Kidney capillary endothelial cell (primary cell): ENCODE measurements at places on chromosomes 16 and 17.

- no peak for DNase-seq
Measured at GRCh38 chr16:15856901-15857698, at the start of gene MYH11. MYH11 (minus strand) TSS chr16:15857028; CDS start chr16:15838252, 18,776 bp downstream.

- no peak for DNase-seq
Measured at GRCh38 chr17:64160378-64160777, 30.4 kb upstream of the ERN1 start.

GRCh38 chr16:25005445-25006306, 9.5 kb downstream of the ARHGAP17 start:
- DNase-seq, result no peak

DNA sequence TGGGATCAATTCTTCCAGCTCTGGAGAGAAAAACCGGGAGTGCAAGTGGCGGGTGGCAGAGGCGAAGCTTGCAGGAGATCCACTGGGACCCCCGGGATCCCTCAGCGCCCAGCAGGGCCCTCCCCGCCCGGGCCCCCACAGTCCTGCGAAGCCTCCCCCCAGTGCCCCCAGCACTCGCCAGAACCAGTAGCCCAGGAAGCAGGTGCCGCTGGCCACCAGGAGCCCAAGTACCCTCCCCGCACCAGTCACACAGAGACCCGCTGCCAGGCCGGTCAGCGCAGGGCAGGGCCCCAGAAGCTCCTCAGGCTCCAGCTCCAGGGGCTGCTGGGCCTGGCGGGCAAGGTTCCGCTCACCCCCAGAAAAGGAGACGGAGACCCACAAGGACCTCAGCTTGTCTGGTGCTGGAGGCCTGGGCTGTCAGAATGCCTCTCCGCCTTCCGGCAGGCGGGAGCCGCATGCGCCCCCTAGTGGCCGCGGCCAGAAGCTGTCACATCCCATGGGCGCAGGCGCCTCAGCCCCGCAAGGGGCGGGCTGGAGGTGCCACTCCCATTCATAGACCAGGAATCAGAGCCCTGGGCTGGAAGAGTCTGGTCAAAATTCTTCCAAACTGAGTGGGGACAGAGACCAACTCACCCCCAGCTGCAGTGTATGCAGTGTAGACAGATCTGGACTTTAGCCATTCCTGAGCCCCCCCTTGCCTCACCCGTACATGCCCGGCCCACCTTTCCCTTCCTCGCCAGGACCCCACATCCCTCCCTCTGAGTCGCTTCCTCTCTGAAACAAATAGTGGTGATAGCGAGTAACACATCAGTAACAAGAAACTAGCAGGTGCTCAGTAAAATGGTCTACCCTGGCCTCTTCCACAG, 1002.3 kb downstream of the KCNJ18 start:
- no peak for DNase-seq

GRCh38 chr17:50916708-50917417, 50.7 kb upstream of the TOB1 start:
- DNase-seq, result no peak

DNA sequence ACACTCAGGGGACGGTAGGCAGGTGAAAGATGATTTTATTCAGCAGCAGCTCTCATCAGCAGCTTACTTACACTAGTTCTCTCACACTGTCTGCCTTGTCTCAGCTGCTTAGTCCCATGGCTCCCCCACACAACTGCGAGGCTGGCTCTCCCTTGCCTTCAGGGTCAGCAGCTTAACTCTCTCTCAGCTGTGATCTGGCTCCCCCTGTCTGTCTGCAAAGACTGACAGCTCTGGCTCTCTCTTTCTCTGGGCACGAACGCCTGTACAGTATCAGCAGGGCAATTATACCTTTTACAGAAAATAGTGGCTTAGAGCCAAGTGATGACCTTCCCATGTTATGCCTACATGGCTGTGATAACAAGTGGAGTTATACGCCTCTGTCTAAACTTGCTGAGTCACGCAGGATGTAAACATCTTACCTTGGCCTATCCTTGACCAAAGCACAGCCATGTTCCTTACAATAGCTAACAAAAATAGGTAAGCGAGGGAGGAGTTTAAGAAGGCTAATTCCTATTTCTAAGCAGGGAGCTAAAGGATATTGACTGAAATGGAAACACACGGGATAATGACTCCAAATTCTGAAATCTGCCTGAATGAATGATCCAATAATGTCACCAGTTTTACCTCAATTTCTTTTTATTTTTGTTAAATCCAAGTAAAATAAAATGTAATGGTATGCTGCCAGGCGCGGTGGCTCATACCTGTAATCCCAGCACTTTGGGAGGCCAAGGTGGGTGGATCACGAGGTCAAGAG, 1.1 kb upstream of the NDUFAB1 start:
- DNase-seq, result peak; percentile 21

DNA sequence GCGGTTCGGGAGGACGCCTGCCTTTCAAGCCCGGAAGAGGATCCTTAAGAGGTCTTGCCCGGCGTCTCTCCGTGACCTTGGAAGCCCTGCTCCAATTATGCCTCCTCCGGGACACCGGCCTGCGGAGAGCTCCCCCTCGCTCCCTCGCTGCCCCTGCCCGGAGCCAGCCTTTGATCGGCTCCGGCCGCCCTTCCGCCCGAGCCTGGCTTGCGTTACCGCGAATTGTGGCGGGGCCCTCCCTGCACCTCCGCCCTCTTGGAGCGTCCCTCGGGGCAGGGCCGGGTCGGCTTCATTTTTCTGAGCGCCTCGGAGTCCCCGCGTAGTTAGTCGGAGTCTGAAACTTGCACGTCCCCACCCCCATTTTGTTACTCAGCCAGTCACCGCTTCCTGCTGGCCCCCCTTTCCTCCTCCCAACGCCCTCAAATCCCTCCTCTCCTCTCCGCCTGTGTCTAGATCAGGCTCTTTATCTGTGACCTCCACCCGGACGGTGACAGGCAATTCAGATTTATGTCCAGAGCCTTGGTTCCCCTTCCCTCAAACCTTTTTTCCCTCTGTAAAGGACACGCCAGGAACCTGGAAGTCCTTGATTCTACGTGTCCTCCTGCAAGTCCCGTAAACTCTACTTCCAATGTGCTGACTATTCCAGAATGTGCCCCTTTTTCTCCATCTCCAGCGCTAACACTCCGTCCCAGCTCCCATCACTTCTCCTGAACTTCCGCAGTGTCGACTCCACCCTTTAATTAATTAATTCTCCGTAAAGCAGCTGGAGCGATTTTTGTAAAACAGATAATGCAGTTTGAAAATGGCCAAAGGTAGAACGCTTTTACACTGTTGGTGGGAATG, 569 bp upstream of the RABEP2 start:
- peak; percentile 63 for DNase-seq
